ENCODE measurements at places on chromosomes 6 and 20.
A peak's percentile ranks its signal among the peaks of the same experiment; 100 is the strongest.

- no peak for DNase-seq
Measured at GRCh38 chr6:31158863-31159855, 770 bp downstream of the TCF19 start.

- DNase-seq, result no peak
Measured at GRCh38 chr6:41273714-41274113, 12.8 kb downstream of the TREM1 start.

DNA sequence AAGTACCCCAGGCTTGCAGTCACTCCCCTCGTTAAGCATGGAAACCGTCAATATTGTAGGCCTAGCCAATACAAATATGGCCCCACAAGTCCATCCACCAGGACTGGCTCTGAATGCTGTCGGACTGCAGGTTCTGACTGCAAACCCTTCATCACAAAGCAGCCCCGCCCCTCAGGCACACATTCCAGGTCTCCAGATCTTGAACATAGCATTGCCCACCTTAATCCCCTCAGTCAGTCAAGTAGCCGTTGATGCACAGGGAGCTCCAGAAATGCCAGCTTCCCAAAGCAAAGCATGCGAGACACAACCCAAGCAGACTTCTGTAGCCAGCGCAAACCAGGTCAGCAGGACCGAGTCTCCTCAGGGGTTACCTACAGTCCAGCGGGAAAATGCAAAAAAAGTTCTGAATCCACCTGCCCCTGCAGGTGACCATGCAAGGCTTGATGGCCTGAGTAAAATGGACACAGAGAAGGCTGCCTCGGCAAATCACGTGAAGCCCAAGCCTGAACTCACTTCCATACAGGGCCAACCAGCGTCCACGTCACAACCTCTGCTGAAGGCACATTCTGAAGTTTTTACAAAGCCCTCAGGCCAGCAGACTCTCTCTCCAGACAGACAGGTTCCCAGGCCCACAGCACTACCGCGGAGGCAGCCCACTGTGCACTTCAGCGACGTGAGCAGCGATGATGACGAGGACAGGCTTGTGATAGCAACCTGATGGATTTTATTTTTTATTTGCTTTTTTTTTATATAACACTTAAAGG is 126.2 kb upstream of the EDN1 start:
- DNase-seq, result no peak

DNA sequence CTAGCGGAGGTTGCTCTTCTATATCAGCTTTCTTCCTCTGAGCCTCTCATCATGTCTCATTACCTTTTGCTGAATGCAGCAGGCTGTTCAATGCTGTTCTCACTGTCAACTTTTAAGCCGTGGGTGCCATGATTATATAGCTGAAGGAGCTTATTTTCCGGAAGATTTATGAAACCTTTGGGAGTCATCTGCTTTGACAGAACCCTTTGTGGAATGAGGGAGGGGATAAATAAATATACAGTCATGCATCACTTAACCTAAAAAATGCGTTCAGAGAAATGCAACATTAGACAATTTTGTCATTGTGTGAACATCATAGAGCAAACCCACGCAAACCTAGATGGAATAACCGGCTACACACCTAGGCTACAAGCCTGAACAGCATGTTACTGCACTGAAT is 102.2 kb upstream of the AKAP12 start:
- no peak for DNase-seq

GRCh38 chr6:14781772-14782525 is 463.9 kb upstream of the JARID2 start:
- no peak for DNase-seq

- DNase-seq, result peak; percentile 16
Measured at GRCh38 chr6:7615611-7616383, 25.8 kb downstream of the SNRNP48 start.

- DNase-seq, result no peak
Measured at GRCh38 chr20:63947638-63948456, 8.4 kb downstream of the UCKL1 start.

DNA sequence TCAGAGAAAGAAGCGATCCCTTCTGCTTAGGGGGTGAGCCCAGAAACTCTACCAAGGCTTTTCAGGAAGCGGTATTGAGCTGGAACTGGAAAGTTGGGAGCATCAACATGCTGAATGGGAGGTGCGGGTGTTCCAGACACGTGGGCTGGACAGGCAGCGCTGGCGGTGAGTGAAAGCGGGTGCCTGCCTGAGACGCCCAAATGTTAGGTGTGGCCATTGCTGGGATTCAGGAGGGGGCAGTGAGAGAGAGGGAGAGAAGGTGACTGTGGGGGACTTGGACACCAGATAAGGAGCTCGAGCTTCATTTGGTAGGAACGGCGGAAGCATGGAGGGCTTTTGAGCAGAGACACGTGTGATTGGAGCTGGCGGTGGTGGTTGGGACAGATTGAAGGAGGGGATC is 157.7 kb downstream of the ZDHHC14 start:
- DNase-seq, result no peak

- no peak for DNase-seq
Measured at GRCh38 chr6:11229655-11230046, 2.8 kb downstream of the NEDD9 start.

DNA sequence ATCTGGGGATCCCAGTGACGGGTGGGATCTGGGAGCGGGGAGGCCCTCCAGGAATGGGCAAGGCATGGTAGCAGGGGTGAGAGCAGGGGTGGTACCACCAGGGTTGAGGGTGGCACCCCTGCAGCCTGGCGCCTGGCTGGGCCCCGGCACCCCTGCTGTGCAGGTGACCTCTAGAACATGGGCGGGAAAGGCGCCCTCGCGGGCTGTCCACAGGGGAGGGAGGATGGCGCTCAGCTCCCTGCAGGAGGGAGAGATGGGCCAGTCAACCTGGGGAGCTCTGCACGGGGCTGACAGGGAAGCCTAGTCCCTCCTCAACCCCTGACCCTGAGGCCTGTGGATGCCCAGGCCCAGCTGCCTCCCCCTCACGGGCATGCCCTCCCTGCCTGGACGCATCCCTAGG is 61.6 kb upstream of the SLCO4A1 start:
- DNase-seq, result no peak

- DNase-seq, result peak; percentile 85
Measured at GRCh38 chr6:142945049-142945445, at the start of gene HIVEP2. Gene HIVEP2, minus strand, starts transcription at chr6:142945176. Its CDS starts 170,438 bp downstream, at chr6:142774738.

DNA sequence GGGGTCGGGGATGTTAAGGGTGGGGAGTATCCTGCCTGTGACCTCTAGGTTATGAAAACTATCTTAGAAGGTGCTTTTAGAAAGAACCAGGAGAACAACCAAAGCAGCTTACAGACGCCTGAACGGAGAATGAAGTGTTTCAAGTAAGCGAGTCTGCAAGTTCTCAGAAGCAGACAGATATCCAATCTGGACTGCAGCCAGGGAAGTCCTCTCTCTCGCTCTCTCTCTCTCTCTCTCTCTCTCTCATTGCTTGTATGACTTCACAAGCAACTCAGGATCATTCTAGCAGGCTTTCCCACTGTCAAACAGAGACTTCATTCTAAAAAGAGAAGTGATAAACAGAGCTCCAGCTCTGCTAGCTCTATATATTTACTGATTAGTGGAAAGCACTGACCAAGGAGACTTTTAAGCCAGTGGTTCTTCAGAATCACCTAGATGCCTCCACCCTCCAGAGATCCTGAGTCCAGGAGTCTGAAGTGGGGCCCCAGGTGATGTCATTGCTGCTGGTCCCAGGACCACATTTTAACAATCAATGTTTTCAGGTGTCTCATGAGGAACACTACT is 6.0 kb downstream of the TCF21 start:
- DNase-seq, result no peak

DNA sequence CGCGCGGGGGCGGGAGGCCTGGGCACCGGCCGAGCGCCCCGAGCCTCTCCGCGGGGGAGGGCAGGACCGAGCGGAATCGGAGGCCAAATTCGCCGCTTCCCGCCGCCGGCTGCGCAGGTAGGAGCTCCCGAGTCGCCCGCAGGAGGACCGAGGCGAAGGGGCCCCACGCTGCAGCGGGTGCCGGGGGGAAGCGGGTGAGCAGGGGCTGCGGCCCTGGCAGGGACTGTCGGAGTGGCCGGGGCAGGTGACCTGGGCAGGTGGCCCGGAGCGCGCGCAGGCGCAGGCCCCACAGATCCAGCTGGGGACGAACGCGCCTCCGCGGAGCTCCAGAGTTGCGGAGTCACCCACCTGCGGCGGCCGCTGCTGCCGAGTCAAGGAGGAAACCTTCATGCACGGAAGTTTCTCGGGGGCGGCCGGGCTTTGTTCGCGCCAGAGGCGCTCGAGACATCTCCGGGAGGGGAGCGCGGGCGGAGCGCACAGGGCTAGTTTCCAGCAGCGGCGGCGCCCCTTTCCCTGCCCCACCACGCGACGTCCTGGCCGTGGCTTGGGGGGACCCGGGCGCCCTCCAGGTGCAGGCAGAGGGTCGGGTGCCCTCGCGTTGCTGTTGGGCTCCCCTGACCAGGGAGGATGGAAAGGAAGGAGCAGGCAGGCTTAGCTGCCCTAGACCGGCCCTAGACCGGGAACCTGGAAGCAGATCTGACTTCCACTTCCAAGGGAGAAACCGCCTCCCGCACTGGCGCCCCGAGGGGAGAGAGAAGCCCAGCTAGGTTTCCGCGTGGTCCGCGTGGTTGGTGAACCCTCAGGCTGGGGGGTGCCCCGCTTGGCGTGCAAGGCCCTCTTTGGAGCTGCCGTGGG is 590 bp downstream of the SLCO4A1 start:
- DNase-seq, result peak; percentile 48

GRCh38 chr6:154605178-154605881 is 94.8 kb upstream of the CNKSR3 start:
- no peak for DNase-seq

- no peak for DNase-seq
Measured at GRCh38 chr20:59074456-59074855, 31.9 kb upstream of the PRELID3B start.

GRCh38 chr6:26033941-26034354 is 53.3 kb upstream of the HFE start:
- no peak for DNase-seq

GRCh38 chr6:122122686-122123085 is 276.8 kb upstream of the HSF2 start:
- no peak for DNase-seq

- DNase-seq, result no peak
Measured at GRCh38 chr20:50834599-50835005, 39.7 kb downstream of the BCAS4 start.

DNA sequence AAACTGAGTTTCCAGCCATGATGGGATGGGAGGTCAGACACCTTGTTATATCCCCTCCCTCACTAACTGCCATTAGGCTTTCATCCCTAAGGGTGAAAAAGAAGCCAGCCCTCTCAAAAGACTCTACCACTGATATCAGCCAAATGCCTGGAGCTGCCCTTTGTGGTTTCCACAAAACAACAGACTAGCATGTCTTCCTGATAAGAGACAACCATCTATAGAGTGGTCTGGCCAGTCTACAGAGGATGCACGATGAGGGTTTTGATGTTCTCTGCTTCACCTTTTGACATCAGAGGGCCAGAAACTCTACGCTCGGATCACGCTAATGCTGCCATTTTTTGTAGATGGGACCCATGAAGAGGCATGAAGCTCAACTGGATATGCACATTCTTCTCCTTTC is 61.7 kb upstream of the ARHGAP18 start:
- no peak for DNase-seq

DNA sequence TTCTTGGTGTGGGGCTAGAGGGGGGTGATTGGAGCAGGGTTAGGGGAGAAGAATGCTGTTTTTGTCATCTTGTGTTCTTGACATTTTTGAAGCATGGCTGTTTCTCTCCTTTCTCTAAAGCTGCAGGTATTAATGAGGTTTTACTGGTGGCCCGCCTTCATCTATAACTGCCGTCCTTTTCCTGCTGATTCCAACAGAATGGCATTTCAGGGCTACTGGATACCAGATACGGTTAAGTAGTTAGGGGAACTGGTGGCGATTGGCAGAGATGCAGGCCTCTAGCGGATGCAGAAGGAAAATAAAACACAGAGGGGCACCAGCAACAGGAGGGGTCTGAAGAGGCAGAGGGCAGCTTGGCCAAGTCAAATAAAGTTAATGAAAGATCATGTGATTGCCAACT is 89.7 kb upstream of the EEF1E1 start:
- no peak for DNase-seq

GRCh38 chr20:48301189-48301588 is 515.9 kb upstream of the SULF2 start:
- no peak for DNase-seq

GRCh38 chr6:686497-686896 is 6.4 kb downstream of the EXOC2 start:
- no peak for DNase-seq

GRCh38 chr6:170003451-170004160 is 252.2 kb downstream of the ERMARD start:
- DNase-seq, result no peak
